ENCODE measurements at places on chromosomes 12 and 14.

- DNase-seq, result peak; percentile 34
These were observed 986.3 kb upstream of the TMEM132C start for GRCh38 chr12:127280393-127281275.

GRCh38 chr14:103112400-103113243, 10.6 kb upstream of the TNFAIP2 start:
- no peak for DNase-seq

DNA sequence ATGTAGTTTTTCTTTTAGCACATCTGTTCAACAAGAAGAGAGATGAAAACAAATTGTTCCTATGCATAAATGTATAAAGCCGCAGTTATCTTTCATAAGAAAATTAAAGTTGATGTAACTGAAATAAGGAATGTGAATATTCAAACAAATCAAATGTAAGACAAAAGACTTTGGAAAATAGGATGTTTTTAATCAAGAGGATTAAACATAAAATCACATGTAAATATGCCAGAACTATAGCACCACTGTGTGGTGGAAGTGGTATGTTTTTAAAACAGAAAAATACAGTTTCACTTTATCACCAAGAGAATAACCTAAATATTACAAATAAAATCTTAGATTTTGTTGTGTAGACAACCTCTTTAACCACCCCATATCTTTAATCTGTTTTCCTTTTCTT, 40.4 kb downstream of the CAPS2 start:
- DNase-seq, result no peak

DNA sequence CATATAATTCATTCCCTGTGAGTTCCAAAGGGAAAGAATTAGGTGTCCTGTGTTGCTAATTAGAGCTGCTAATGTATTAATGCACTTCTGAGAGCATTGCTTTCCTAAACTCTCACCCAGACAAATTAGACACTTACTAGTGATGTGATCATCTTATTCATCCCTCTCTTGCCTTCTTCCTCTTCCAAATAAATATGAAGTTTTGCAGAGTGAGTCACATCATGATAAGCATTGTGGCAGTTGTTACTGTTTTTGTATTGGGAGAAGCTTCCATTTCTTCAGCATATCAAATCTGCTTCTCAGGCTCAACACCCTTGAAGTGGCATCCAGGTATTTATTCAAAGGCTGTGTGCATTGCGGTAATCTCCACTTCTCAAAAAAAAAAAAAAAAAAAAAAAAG, 37.3 kb upstream of the E2F7 start:
- DNase-seq, result no peak

DNA sequence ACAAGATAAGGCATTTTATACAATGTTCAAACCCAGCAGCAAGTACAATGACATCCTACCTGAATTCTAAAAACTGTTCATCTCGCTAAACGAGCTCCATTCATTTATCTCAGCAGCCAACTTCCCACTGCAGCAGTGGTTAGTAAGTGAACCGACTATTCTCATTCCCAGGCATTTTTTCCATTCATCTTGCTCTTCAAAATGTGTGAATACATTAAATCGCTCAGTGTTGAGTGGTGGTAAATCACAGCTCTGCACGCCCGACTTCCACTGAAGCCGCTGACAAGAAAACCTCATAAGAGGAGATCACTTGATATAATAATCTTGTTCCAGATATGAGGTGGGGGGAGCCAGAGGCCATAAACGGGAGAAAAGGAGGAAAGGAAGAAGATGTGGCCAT, 746.2 kb upstream of the USP15 start:
- no peak for DNase-seq

- DNase-seq, result no peak
These were observed 49.7 kb upstream of the FICD start for GRCh38 chr12:108465417-108465816.

DNA sequence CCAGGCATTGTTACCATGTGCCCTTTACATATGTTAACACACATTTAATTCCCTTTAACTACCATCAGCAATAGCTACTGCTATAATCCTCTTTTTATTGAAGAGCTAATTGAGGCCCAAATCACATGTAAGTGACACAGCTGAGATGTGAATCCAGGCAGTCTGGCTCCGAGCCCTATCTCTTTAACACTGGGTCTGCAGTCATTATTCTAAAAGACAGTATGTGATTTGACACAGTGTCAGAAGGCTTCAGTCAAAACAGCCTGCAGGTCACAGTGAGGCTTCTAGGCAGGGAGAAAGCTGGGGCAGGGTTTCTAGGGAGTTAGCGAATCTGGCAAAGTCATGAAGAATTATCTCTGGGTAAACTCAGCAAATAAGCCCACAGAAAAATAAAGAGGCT, 148.2 kb downstream of the KIF21A start:
- no peak for DNase-seq

- no peak for DNase-seq
These were observed 1.4 kb downstream of the HMGA2 start for GRCh38 chr12:65825507-65826352.

DNA sequence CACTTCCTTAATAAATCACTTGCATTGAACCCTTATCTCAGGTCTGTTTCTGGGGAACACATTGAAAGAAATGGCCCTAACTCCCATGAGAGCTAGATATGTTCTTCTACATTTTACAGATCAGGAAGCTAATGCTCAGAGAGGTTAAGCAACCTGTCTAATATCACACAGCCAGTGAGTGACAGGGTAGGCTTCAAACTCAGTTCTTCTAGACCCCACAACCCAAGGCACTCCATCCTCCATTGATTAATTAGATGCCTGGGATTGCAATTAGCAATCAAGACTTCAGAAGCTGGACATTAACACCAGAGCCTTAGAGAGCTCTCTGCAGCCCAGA, 59.8 kb downstream of the C14orf132 start:
- DNase-seq, result no peak

DNA sequence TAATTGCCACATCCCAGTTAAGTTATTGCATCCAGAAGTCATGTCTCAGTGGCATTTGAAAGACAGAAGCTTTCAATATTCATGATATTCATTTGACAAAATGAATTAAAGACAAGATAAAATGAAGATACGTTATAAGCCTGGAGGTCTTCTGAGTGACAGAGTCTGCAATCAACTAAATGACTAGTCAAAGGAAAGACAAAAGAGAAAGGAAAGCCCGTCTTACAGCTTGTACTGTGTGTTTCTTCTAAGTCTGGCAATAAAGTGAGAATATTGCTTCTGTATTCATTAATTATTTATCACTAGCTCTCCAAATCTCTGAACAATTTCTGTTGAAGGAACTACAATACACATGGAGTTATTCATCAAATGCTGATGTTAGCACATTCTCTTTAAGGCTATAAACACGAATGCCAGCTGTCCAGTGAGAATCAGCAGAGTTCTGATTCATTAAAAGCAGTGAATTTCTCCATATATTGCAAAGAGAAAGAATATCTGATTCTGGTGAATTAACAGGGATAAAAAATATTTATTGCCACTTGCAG, 70.7 kb downstream of the ATXN7L3B start:
- DNase-seq, result no peak

Measured in CD4-positive, alpha-beta T cell treated with Interleukin-15 for 4 hours (primary cell).